Hair follicular keratinocyte (primary cell): ENCODE measurements at places on chromosomes 3 and 15. TPM values are rescaled to one million over a fixed set of nuclear protein-coding genes. Genes with fewer than 3 reads are reported as not detected.

Gene AEN
- 27.3 and 39.5 TPM in 2 replicates for total RNA-seq

Gene PLCL2
- 0.08 and 1.1 TPM in 2 replicates for total RNA-seq

Gene ATP13A5
- total RNA-seq: not detected in 2 replicates

Gene GREM1
- 0.39 and 1.6 TPM in 2 replicates for total RNA-seq

Gene SCN11A
- total RNA-seq: not detected in 2 replicates

Gene GOLGA6L10
- total RNA-seq: 0.23 TPM in 2 replicates

Gene OIP5
- total RNA-seq: 7.6 and 22.3 TPM in 2 replicates

Gene VGLL3
- total RNA-seq: 0.62 and 0.65 TPM in 2 replicates

Gene A4GNT
- total RNA-seq: not detected in 2 replicates

Gene UBAP1L
- total RNA-seq: 0.38 and 0.47 TPM in 2 replicates

Gene PLA2G4E
- total RNA-seq: 0.27 and 0.39 TPM in 2 replicates

Gene GOLGA6B
- not detected in 2 replicates for total RNA-seq
